NCI-H2081 treated with DMSO at 0.1 percent for 48 hours (cell line): ENCODE measurements at places on chromosomes 7 and 10.

DNA sequence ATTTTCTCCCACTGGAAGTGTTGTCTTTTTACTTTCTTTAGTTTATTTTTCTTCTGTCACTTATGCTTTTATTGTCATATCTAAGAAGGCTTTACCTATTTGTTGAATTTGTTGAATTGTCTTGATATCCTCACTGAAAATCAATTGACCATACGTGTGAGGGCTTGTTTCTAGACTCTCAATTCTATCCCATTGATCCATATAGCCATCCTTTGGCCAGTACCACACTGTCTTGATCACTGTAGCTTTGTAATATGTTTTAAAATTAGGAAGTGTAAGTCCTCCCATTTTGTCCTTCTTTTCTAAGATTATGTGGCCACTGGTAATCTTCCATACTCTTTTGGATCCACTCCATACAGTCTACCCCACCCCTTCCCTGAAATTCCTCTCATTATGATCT lies 25.5 kb upstream of the MNX1 start:
- no peak for DNase-seq

DNA sequence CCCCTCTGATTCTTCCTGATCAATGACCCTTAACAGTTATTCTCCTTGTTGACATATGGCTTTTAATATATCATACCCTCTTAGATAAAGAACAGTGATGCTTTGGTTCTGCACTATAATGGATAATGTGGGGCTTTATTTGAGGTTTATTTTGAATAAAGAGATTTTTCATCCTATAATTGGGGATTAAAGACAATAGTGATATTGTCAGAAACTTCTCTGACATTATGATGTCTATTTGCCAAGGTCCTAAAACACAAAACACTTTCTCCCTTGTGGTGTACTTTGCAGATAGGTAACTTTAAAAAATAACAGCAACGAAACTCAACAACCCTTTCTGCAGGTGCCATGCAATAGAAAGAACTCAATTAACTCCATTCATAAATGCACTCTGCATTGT lies 243.6 kb upstream of the RHOBTB1 start:
- no peak for DNase-seq

DNA sequence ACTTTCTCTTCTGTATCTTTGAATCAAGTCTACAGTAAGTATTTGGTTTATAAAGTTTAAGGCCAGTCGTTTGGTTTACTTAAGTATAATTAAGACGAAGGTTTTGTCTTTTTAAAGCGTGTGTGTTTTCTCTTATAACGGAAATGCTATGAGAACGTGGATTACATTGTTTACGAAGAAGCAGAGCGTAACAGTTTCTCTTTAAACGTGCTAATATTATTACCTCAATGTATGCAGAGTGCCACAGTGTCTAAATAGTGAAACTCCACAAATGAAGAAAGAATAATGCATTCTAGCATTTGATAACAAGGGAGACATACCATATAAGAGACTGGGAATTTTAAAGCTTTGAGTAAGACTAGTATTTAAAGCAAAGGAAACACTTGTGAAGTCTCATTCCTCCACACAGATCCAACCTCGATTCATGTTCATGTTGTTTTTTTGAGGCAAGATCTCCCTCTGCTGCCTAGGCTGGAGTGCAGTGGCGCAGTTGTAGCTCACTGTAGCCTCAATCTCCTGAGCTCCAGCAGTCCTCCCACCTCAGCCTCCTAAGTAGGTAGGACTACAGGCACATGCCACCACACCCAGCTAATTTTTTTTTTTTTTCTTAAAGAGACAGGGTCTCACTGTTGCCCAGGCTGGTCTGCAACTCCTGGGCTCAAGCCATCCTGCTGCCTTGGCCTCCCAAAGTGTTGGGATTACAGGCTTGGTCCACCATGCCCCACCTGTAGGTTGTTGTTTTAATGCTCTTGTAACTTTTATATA lies 75.1 kb downstream of the ANKRD61 start:
- no peak for DNase-seq

DNA sequence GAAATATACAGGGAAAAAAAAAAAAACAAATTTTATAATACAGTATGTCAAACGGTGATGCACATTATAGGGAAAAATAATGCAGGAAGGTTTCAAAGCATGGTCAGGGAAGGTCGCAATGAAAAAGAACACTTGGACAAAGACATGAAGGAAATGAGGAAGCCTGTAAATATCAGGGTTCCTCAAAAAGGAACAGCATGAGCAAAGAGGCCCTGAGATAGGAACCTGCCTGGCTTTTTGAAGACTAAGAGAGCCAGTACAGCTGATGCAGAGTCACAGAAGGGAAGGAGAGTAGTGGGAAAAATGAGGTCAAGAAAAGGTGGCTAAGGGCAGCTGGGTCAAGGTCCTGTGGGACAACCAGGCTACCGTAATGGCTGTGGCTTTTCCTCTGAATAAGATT lies 1.9 kb downstream of the VPS41 start:
- no peak for DNase-seq

DNA sequence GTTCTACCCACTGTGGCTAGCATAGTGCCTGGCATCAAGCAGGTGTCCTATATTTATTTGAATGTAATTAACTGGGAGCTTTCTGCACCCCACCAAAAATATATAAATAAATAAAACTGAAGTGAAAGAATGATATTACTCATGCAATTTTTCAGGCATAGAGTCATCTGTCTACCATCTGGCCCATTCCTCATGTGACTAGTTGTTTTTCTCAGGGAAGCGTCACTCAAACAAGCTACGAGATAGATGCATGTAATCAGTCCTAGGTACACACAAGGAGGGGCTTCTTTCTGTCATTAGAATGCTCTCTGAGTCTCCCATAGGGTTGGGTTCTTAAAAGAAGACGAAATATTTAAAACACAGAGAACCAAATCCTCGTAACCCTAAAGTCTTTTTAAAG lies 255.5 kb upstream of the KMT2E start:
- no peak for DNase-seq

DNA sequence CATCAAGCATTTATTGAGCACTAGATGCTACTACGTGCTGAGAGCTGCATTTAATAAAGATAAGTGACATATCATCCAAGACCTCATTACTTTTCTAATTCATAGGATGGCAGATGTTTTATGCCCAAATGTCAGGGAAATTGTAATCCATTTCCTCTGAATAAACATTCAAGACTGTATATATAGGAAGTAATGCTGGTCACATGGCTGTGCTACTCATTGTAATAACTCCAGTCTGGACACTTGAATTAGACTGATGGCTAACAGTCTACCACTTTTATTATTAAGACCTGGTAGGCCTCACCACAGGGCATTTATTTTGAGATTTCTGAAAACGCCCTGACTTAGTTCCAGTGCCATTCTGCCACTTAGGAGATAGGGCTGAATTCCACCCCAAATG lies 36.6 kb downstream of the PIK3AP1 start:
- no peak for DNase-seq

DNA sequence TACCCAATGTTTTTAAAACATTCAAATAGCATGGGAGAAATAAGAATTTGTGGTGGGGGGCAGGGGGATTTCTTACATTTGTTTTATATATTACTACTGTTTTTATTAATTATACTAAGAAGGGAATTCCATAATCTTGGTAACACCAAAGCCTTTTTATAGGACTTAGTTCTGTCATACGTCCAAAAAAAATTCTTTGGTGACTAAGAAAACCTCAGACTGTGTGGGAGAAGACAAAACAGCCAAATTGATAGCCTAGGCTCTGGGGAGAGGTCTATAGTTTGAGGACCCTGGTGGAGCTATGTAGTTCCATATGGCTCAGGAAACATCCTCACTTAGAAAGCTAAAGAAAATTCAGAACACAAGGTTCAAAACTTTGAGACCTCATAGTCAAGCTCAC lies 23.4 kb downstream of the ACSM6 start:
- DNase-seq: no peak

DNA sequence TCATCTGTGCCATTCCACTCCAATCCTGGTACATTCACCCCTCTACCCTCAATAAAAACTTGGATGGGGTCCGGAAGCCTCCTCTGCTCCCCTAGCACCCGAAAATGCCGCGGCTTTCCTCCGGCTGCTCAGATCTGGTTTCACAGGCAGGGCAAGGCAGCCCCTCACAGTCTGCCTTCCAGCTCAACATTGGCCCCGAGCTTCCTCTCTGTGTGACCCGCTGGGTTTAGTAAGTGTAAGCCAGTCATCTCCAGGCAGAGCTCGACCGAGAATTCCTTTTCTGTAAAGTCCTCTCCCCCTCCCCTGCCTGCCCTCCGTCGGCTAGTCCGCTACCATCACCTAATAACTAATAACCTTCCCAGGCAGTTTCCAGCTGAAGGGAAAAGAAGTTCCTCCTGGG lies 3.4 kb downstream of the INHBA start:
- DNase-seq: no peak

GRCh38 chr10:5583525-5584175 lies 58.9 kb downstream of the CALML3 start:
- peak; percentile 54 for DNase-seq

- no peak for DNase-seq
These were observed 36.2 kb downstream of the BEND7 start for GRCh38 chr10:13492493-13493180.

- no peak for DNase-seq
These were observed 2.5 kb upstream of the MUC3A start for GRCh38 chr7:100946766-100947365.

GRCh38 chr10:84196083-84196482 lies 1.7 kb downstream of the CDHR1 start:
- peak; percentile 17 for DNase-seq

GRCh38 chr10:21517134-21518031 lies 8.1 kb downstream of the SKIDA1 start:
- DNase-seq: no peak
